ENCODE measurements at places on chromosomes 11 and 22.

DNA sequence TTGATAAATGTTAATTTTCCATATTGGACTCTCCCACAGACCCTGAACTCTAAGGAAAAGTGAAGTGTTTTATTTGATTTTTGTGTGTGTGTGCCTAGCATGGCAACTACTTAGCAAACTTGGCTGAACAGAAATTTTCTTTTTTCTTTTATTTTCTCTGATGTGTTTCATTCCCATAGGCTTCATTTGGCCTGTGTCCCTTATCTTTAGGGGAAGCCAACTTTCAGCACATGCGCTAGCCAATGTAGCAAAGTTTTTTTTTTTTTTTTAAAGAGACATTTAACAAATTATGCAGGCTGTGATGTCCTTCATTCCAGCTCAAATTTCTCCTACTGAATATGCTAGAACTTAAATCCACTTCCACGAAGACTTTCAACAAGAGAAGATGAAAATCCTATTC is 14.2 kb downstream of the TCF20 start:
- no peak for DNase-seq

- DNase-seq: no peak
Observed at GRCh38 chr22:46546466-46547178, 9.2 kb upstream of the CELSR1 start.

DNA sequence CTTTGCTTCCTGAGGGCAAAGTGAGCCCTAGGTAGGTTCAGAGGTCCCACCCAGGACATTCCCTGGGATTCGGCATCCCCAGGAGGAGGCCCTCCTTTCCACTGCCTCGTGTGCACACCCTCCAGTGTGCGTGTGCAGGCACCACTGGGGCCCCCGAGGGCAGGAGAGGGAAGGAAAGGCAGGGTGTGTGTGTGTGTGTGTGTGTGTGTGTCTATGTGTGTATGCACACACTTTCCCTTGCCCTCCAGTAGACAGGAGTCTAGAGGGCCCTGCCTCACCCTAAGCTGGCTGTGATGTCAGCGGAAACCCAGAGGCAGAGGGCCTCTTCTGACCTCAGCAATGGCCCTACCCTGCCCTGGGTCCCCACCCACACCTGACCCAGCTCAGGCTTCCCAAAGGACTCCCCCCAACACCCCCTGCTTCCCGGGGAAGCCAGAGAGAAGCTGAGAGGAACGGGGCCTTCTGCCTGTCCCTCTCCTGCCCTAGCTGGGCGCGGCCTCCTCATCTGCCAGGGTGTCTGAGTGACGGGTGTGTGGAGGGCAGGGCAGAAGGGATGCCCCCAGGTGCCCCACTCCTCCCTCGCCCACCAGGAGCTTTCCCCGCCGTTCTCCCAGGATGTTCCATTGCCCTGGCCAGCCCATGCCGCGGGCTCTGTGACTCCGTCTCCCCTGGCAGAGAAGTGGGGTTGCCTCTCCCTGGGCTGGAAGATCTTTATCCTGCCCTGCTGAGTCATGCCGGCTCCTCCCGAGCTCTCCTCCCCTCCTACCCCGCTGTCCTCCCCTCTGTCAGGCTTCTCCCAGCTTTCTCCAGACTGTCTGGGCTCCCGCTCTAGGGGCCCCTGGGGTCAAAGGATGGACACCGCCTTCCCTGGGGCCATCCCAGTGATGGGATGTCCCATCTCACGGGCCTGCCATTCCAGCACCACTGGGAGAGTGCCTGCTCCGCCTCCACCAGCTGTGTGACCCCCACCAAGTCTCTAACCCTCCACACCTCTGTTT is 6.0 kb upstream of the CLCF1 start:
- DNase-seq: no peak

DNA sequence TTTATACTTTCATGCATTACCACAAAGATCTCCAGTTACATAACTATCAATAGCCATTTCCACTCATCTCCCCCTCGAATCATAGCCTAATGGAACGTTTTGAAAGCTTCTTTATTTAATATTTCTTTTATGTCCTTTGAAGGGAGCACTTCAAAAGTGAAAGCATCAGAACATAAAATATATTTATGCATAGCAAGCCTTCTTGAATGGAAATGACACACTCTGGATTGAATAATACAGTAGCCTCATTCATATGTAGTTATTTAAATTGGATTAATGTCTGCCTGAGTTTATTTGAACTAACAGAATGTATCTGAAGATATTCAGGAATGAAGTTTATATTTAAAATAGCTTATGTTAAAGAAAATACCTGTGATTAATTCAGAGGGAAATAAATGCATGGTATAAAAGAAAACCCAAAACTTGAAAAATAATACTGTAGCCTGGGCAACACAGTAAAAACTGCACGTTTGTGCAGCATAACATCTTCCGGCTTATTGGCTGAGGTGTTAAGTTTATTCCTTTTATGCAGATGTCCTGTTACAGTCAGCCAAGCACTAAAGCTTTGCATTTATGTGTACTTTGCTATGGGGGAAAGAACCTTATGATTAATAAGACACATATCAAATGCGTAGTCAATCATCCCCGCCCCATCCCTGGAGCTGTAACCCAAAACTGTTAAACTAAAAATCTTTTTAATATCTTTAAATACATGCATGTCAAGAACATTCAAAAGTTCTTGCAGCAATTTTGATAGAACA is 22.0 kb downstream of the OOSP3 start:
- DNase-seq: no peak

GRCh38 chr22:38186429-38186828 is 4.8 kb upstream of the PLA2G6 start:
- DNase-seq: no peak

DNA sequence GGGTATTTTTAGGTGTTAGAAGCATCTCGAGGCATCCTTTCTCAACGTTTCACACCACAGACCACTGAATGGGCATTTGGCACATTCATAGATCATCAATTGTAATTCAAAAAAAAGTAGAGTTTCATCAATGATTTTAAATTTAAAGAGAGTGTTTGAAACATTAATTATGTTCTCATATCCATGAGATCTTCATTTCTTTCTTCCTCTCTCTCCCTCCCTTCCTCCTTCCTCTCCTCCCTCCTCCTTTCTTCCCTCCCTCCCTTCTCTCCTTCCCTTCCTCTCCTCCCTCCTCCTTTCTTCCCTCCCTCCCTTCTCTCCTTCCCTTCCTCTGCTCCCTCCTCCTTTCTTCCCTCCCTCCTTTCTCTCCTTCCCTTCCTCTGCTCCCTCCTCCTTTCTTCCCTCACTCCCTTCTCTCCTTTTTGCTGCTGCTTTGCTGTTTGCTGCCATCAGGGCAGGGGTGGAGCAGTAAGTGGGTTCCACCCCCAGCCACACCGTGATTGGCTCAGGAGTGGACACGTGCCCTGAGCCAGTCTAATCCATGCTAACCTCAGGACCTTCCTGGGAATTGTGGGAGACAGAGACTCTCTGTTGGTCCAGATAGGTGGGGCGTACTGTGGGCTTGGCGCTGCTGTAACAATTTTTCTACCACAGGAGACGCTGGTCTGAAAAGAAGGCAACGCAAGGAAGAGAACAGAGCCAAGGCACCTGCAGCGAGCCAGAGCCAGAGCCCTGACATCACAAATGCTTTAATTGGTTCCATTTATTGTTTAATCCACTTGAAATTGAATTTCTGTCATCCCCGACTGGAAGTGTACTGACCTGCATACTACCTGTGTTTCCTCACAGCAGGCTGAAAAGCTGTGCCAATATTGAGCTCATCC is 33.7 kb upstream of the APOBEC3A start:
- peak; percentile 95 for DNase-seq

DNA sequence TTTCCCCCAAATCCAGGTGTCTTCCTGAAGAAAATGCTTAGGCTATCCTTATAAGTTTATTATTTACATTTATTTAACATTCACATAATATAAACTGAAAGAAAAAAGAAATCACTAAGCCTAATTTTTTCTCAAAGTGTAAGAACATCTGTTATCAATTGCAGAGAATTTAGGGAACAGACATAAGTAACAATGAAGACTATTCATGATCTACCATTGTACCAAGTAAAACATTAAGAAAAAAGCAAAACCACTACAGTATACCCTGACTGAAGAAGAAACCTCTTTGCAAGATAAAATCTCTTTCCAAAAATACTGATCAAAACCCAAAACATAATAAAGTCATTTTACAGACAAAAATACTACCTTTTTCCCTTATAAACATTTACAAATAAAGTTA is 60.5 kb downstream of the NUP98 start:
- DNase-seq: no peak

DNA sequence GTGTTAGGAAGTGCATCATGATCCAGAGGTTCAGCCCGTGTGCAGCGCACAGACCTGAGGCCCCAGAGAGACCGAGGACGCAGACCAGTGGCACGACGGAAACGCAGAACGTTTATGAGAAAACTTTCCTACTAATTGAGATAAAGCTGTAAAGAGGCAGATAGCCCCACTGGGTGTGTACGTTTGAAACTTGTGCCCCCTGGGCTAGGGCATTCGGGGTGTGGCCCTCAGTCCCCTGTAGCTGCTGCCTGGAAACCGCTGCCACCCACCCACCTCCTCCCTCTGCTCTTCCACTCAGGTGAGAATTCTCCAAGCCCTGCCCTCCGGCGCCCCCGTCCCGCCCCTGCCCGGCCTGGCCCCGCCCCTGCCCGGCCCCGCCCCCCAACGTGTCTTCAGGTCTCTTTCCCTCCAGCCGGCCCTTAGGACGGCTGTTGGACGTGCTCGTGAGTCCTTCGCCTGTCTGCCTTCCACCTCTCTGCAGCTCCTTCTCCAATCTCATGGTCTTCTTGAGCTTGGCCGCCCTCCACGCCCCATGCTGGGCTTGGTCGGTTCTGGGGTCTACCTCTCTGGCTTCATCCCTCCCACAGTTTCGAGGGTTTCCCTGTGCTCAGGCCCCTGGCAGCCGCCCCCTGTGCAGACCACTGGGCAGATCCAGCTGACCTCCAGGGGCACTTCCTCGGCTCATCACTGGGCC is 12.1 kb downstream of the MAPK8IP2 start:
- no peak for DNase-seq

DNA sequence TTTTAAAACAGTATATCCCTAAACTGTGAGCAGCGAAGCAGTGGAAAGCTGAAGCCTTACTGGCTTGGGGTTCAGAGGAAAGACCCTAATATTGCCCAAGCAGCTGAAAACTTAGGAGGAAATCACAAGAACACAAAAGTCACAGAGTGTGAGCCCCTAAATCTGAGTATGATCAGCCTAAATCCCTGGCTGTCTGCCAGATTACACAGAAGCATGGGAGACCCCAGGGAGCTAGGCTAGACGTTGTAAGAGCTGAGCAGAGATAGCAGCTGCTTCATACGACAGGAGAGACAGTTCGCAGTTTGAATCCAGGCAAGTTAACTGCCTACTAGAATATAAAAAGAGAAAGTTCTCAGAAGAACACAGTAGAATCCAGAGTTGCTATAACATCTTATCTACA is 81.2 kb downstream of the PACS1 start:
- no peak for DNase-seq

- no peak for DNase-seq
Observed at GRCh38 chr11:113137713-113138529, 176.5 kb upstream of the TTC12 start.

GRCh38 chr11:35012467-35013191 is 96.2 kb downstream of the PDHX start:
- no peak for DNase-seq

DNA sequence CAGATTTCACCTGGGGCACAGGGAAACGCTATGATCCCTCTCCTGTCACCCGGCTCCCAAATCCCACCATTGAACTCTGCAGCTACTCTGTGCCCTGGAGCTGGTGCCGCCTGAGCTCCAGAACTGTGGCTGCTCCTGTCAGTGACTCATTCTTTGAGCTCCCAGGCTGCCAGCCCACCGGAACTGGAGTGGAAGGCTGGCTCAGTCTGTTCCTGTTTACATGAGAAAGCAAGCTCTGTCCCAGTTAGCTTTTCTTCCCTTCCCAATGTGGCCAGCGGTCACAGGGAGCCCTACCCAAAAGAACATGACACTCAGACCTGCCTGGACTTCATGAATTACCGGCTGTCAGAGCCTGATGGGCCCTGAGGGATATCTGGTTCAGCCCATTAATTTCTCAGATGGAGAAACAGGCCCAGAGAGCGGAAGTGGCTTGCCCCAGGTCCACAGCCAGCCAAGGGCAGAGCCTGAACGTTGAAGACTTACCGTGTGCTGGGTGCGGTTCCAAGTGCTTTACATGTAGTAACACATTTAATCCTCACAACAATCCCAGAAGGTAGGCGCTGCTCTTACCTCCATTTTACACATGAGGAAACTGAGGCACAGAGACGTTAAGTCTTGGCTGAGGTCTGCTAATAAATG is 23.8 kb upstream of the IGSF22 start:
- no peak for DNase-seq

- DNase-seq: no peak
Observed at GRCh38 chr11:45409587-45409986, 123.4 kb upstream of the SYT13 start.

DNA sequence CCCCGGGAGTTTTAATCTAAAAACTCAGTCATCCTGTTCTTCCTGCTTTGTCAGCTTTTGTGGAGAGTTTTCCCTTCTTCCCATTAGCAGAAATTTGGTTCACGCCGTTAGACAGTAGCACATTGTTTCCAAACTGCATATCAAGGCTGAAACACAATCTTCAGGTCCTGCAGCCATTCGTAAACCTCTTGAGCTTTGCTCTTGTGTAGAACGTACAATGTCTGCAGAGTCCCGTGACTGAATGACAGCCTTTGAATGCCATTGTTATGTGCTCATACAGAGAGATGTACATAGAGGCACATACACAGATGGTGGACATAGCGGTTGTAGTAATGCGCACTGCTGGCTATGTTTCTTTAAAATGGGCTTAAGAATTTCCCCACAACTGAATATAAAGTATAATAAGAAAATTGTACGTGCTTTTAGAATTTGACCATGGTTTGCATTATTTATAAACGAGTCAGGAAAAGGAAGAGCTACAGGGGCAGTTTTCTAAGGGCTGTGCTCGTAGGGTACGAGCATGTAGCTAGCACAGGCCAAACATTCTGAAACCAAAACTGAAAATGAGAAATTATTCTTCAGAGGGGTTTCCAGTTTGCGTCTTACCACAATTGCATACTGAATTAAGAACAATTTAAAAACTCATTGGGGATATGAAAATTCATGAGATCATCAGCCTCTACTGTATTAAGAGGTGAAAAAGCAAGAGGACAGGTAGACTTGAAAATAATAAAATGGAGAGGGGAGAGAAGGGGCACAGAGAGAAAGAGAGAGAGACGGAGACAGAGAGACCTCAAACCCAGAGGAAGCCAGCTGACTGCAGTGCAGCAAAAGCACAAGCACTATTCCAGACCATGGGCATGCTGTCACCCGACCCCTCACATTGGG is 310.1 kb downstream of the CADM1 start:
- DNase-seq: no peak

- DNase-seq: peak; percentile 44
Observed at GRCh38 chr11:15665368-15665871, 550.7 kb downstream of the INSC start.

DNA sequence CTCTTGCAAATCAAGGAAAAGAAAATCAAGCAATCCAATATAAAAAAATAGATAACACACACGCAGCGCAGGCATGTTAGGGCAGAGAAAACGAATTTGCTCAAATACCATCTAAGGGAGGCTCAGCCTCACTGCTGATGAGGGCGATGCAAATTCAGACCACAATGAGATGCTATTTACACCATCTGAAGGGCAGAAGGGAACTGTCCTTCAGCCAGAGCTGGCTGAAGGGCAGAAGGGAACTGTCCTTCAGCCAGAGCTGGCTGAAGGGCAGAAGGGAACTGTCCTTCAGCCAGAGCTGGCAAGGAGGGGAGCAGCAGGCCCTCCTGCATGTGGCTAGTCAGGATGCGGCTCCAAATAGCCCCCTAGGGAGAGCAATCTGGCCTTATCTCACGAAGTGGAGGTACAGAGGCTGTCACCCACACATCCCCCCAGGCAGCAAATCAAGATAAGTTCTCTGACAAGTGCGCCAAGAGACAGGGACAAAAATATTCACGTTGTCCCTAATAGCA is 7.6 kb upstream of the SLC39A13 start:
- DNase-seq: no peak

- DNase-seq: no peak
Observed at GRCh38 chr11:33187998-33188722, 26.9 kb upstream of the CSTF3 start.

All from Caco-2 (cell line).